ENCODE measurements at places on chromosomes 4 and X.

DNA sequence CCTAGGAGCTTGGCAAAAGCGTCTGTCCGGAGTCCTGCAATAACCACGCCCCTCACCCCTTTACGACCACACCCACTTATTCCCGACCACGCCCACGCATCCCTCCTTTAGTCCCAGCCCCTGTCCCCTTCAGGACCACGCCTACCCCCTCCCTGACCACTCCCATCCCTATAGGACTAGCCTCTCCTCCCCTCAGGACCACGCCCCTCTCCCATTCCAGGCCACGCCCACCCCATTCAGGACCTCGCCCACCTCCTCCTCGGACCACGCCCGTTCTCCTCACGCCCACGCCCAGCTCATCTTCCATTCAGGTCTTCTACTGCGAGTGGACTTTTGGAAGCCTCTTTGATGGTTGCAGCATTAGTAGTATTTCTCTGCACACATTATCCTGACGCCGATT is 131.2 kb upstream of the STX18 start:
- no peak for DNase-seq

DNA sequence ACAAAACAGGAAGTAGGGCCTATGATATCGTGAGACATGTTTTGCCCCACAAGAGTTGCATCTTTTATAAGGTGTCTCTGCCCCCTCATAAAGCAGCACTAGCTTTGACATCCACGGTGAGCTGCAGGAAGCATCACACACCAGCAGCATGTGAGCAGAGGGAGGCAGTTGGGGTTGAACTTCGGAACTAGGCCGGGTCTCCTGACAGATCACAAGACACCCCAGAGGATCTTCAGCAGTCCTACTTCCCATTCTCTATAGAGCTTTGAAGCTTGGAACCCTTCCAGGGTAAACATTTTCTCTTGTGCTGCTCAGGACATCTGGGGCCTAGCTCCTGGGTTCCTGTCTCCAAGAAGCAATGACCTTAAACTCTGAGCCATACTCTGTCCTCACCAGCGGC is 27.5 kb downstream of the YY2 start:
- no peak for DNase-seq

GRCh38 chr4:20109391-20109790 is 142.3 kb upstream of the SLIT2 start:
- no peak for DNase-seq

DNA sequence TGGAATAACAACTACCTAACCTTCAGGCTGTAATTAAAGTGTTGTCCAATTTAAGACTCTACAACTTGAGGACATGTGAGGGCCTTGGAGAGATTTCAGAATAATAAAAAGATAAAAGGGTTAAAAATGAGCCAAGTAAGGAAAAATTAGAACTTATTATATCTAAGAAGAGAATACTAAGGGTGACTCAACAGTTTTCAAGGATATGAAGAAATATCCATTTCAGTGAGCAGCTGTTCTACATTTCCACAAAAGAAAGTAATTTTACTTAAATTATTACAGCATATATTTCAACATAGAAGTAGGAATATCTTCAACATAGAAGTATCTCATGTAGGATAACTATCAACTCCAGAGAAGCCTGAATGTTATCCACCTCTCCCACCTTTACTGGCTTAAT is 11.3 kb downstream of the SNX12 start:
- no peak for DNase-seq

Measured in GDM1 (cell line).